ENCODE measurements at places on chromosomes 5 and 9. TPM values are rescaled to one million over a fixed set of nuclear protein-coding genes. Genes with fewer than 3 reads are reported as not detected.

Gene CYSRT1
- 0.27 TPM for polyA plus RNA-seq

Gene UAP1L1
- polyA plus RNA-seq: 3.9 TPM

Gene DROSHA
- 25.5 TPM for polyA plus RNA-seq

Gene RIGI
- polyA plus RNA-seq: 1.8 TPM

Gene SMIM33
- polyA plus RNA-seq: not detected

Gene OR2Y1
- not detected for polyA plus RNA-seq

Gene SLC46A2
- polyA plus RNA-seq: 0.08 TPM

- no peak overlapping the region for H3K27ac ChIP-seq
- no peaks in the 10 kb centered on the region for H3K27me3 ChIP-seq
- H3K4me1 ChIP-seq: peaks cover 14% of the 10 kb centered on the region
- no peak overlapping the region for H3K4me3 ChIP-seq
- H3K36me3 ChIP-seq: no peaks in the 10 kb centered on the region
- DNase-seq: no peak
Observed at GRCh38 chr5:42547894-42548293, 124.7 kb downstream of the GHR start.

DNA sequence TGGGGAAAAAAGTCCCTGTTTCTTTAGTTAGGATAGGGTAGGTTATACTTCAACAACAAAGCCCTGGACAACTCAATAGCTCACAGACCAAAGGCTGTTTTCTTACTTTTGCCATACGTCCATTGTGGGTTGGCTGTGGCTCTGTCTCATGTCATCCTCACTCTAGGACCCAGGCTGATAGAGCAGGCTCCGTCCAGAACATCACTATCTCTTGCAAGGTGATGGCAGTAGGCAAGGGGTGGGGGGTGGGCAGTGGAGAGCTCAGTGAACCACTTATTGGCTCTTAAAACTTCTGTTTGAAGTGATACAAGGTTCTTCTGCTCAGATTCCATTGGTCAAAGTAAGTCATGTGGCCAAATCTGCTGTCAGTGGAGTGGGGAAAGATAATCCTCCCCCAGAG is 126.4 kb downstream of the CMYA5 start:
- no peak overlapping the region for H3K27ac ChIP-seq
- DNase-seq: no peak
- no peaks in the 10 kb centered on the region for H3K27me3 ChIP-seq
- H3K4me1 ChIP-seq: no peaks in the 10 kb centered on the region
- no peaks in the 10 kb centered on the region for H3K36me3 ChIP-seq
- no peak overlapping the region for H3K4me3 ChIP-seq

DNA sequence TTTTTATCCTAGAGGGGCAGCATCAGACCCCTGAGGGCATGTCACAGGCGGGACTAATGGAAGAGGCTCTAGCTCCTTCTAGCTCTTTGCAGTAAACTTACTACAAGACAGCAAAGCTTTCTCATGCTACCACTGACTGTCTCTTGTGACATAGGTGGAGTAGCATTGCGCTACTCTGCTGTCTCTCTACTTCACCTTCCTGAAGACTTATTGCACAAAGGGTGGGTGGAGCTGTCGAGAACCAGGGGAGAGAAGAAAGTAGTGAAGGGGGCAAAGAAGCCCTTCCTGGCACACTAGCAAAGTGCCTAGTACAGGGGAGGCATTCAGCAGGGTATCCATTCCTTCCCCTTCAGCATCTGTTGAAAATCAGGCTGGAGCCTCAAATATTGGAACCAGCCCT is 36.1 kb upstream of the NEK6 start:
- H3K4me3 ChIP-seq: no peak overlapping the region
- no peaks in the 10 kb centered on the region for H3K27me3 ChIP-seq
- H3K4me1 ChIP-seq: peaks cover 49% of the 10 kb centered on the region
- H3K27ac ChIP-seq: no peak overlapping the region
- H3K36me3 ChIP-seq: no peaks in the 10 kb centered on the region
- DNase-seq: no peak

DNA sequence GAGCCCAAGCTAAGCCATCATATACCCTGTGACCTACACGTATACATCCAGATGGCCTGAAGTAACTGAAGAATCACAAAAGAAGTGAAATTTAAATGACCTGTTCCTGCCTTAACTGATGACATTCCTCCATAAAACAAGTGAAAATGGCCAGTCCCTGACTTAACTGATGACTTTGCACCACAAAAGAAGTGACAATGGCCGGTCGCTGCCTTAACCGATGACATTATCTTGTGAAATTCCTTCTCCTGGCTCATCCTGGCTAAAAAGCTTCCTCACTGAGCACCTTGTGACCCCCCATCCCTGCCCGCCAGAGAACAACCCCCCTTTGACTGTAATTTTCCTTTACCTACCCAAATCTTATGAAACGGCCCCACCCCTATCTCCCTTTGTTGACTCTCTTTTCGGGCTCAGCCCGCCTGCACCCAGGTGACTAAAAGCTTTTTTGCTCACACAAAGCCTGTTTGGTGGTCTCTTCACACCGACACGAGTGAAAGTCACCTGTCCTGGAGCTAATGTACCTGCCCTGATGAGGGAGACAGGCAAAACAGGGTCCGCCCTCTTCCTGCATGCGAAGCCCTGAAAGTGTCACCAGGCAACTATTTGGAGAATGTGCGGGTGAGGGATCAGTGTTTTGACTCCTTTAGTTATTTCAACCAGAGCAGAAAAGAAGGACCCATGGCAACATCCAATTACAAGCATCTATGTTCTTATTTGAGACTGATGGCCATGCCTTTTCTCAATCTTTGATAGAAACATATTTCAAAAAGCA is 266.1 kb downstream of the SMARCA2 start:
- no peaks in the 10 kb centered on the region for H3K4me1 ChIP-seq
- no peaks in the 10 kb centered on the region for H3K36me3 ChIP-seq
- H3K27ac ChIP-seq: no peak overlapping the region
- no peak overlapping the region for H3K4me3 ChIP-seq

DNA sequence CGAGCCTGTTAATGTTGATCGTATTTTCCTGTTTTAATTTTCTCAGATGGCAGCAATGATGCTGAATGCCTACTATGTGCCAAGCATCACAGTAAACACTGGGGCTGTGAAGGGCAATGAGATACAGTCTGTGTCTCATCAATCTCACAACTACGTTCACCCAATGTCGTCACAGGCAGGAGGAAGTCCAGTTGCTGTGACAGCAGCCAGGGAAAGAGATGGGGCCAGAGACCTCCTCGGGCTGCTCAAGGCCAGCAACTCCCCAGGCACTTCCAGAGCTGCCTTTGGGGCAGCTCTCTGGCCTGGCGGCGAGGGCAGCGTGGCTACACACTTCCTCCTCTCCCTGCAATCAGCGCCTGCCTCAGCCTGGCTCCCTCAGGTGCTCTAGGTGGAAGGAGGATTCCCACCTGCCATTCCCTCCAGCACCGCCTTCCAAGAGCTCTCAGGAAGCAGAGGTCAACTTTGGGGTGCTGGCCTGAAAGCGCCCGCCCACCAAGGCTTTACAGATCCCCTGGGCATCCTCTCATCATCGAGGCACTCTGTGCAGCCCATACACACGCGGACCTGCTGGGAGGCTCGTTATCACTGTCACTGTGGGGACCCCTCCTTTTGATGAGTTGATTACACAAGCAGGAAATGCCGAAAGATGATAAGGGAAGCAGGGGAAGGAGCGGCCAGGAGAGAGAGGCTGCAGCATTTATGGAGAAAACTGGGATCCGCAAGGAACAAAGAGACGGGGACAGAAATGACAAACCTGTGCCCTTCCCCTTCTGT is 159.2 kb downstream of the ZDHHC21 start:
- H3K4me1 ChIP-seq: peaks cover 4% of the 10 kb centered on the region
- H3K36me3 ChIP-seq: no peaks in the 10 kb centered on the region

- H3K27me3 ChIP-seq: no peaks in the 10 kb centered on the region
- H3K27ac ChIP-seq: peak overlapping the region; percentile 67
- no peaks in the 10 kb centered on the region for H3K36me3 ChIP-seq
Observed at GRCh38 chr5:126002222-126002897, 420.8 kb upstream of the GRAMD2B start.

GRCh38 chr9:1994180-1994579 is 21.0 kb upstream of the SMARCA2 start:
- H3K27me3 ChIP-seq: no peaks in the 10 kb centered on the region
- no peaks in the 10 kb centered on the region for H3K4me1 ChIP-seq
- no peaks in the 10 kb centered on the region for H3K36me3 ChIP-seq
- no peak overlapping the region for H3K4me3 ChIP-seq

- H3K4me1 ChIP-seq: peaks cover 62% of the 10 kb centered on the region
- no peak for DNase-seq
- H3K36me3 ChIP-seq: no peaks in the 10 kb centered on the region
- peak overlapping the region; percentile 89 for H3K27ac ChIP-seq
- no peaks in the 10 kb centered on the region for H3K27me3 ChIP-seq
Observed at GRCh38 chr5:149795360-149795759, 65.2 kb downstream of the PPARGC1B start.

DNA sequence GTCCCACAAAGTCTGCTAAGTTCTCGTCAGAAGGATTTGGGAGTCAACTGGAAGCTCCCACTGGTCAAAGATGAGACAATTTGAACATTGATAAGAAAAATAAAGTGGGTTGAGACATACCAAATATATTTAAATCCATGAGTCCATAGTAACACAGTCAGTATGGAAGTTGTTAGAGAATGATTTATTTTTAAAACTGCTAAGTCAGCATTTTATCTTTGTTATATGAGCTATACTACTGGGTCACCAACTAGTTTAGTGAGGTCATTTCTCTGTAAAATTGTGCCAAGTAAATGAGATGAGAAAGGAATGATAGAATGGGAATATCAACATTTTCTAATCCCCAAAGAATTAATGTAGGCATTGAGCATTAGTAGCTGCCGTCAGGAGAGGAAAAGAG is 60.2 kb downstream of the UHRF2 start:
- no peaks in the 10 kb centered on the region for H3K27me3 ChIP-seq
- no peak overlapping the region for H3K4me3 ChIP-seq
- peaks cover 25% of the 10 kb centered on the region for H3K36me3 ChIP-seq
- H3K27ac ChIP-seq: no peak overlapping the region
- no peak for DNase-seq
- no peaks in the 10 kb centered on the region for H3K4me1 ChIP-seq

GRCh38 chr5:121758615-121759014 is 93.1 kb upstream of the FTMT start:
- DNase-seq: no peak
- H3K4me1 ChIP-seq: no peaks in the 10 kb centered on the region
- no peaks in the 10 kb centered on the region for H3K36me3 ChIP-seq
- H3K27ac ChIP-seq: no peak overlapping the region

- no peaks in the 10 kb centered on the region for H3K4me1 ChIP-seq
- H3K4me3 ChIP-seq: no peak overlapping the region
- DNase-seq: no peak
- H3K27ac ChIP-seq: no peak overlapping the region
- no peaks in the 10 kb centered on the region for H3K27me3 ChIP-seq
Observed at GRCh38 chr9:101333926-101334702, 50.7 kb downstream of the BAAT start.

DNA sequence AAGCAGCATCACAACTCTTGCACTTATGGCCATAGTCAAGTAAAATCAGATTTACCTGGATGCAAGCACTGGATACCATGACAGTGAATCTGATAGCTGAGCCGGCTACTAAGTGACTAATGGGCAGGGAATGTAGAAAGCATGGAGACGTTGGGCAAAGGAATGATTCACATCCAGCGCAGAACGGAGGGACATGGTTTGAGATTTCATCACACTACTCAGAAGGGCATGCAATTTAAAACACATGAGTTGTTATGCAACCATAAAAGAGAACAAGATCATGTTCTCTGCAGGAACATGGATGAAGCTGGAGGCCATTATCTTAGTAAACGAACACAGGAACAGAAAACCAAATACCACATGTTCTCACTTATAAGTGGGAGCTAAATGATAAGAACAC is 169.1 kb upstream of the PIK3R1 start:
- no peak overlapping the region for H3K4me3 ChIP-seq
- peaks cover 4% of the 10 kb centered on the region for H3K4me1 ChIP-seq
- H3K27ac ChIP-seq: no peak overlapping the region
- no peak for DNase-seq
- no peaks in the 10 kb centered on the region for H3K36me3 ChIP-seq
- no peaks in the 10 kb centered on the region for H3K27me3 ChIP-seq

- H3K4me1 ChIP-seq: no peaks in the 10 kb centered on the region
- H3K36me3 ChIP-seq: no peaks in the 10 kb centered on the region
- peak overlapping the region; percentile 21 for H3K27ac ChIP-seq
- DNase-seq: no peak
- no peaks in the 10 kb centered on the region for H3K27me3 ChIP-seq
Observed at GRCh38 chr5:150765011-150765798, 6.4 kb upstream of the DCTN4 start.

GRCh38 chr9:112493393-112494137 is 6.9 kb downstream of the KIAA1958 start:
- no peak for DNase-seq
- H3K36me3 ChIP-seq: no peaks in the 10 kb centered on the region
- H3K4me3 ChIP-seq: no peak overlapping the region
- H3K27ac ChIP-seq: no peak overlapping the region
- H3K27me3 ChIP-seq: no peaks in the 10 kb centered on the region
- peaks cover 10% of the 10 kb centered on the region for H3K4me1 ChIP-seq

GRCh38 chr9:130154816-130155215 is 17.4 kb upstream of the NCS1 start:
- DNase-seq: no peak
- H3K27me3 ChIP-seq: no peaks in the 10 kb centered on the region
- no peak overlapping the region for H3K27ac ChIP-seq
- H3K4me1 ChIP-seq: no peaks in the 10 kb centered on the region
- H3K4me3 ChIP-seq: no peak overlapping the region
- H3K36me3 ChIP-seq: no peaks in the 10 kb centered on the region

GRCh38 chr5:89028595-89029285 is 145.8 kb upstream of the MEF2C start:
- H3K4me1 ChIP-seq: no peaks in the 10 kb centered on the region
- H3K27me3 ChIP-seq: no peaks in the 10 kb centered on the region
- no peak for DNase-seq

- H3K4me3 ChIP-seq: no peak overlapping the region
- H3K27me3 ChIP-seq: no peaks in the 10 kb centered on the region
- no peaks in the 10 kb centered on the region for H3K36me3 ChIP-seq
- H3K4me1 ChIP-seq: peaks cover 3% of the 10 kb centered on the region
Observed at GRCh38 chr9:89775641-89776040, 170.8 kb downstream of the GADD45G start.

DNA sequence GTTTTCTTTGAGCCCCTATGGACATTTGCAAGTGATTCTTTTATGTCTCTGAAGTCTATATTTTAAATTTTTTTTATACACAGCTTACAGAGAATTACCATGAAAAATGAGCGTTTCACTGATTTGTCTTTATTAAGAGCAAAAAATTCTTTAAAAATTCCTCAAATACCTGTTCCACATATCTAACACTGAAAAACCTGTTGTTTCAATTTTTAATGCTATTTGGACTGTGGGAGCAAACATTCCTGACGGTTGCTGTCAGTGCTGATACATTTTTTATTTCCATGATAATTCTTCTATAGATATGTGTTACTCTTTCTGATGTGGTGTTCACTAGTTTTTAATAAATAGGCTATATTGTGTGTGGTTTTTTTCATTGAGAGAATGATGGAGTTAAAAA is 199.8 kb downstream of the GDNF start:
- H3K4me3 ChIP-seq: no peak overlapping the region
- no peaks in the 10 kb centered on the region for H3K4me1 ChIP-seq
- DNase-seq: no peak

- H3K4me3 ChIP-seq: no peak overlapping the region
- no peak overlapping the region for H3K27ac ChIP-seq
- H3K36me3 ChIP-seq: no peaks in the 10 kb centered on the region
- H3K4me1 ChIP-seq: peaks cover 30% of the 10 kb centered on the region
- H3K27me3 ChIP-seq: no peaks in the 10 kb centered on the region
- no peak for DNase-seq
Observed at GRCh38 chr9:129604766-129605163, 16.1 kb downstream of the C9orf50 start.

- H3K4me1 ChIP-seq: no peaks in the 10 kb centered on the region
- H3K27ac ChIP-seq: no peak overlapping the region
- H3K4me3 ChIP-seq: no peak overlapping the region
- H3K36me3 ChIP-seq: no peaks in the 10 kb centered on the region
Observed at GRCh38 chr5:146669656-146670055, 153.7 kb upstream of the GPR151 start.

Data from heart left ventricle (tissue), 16 donors.